ENCODE measurements at places on chromosomes 1 and 21.

DNA sequence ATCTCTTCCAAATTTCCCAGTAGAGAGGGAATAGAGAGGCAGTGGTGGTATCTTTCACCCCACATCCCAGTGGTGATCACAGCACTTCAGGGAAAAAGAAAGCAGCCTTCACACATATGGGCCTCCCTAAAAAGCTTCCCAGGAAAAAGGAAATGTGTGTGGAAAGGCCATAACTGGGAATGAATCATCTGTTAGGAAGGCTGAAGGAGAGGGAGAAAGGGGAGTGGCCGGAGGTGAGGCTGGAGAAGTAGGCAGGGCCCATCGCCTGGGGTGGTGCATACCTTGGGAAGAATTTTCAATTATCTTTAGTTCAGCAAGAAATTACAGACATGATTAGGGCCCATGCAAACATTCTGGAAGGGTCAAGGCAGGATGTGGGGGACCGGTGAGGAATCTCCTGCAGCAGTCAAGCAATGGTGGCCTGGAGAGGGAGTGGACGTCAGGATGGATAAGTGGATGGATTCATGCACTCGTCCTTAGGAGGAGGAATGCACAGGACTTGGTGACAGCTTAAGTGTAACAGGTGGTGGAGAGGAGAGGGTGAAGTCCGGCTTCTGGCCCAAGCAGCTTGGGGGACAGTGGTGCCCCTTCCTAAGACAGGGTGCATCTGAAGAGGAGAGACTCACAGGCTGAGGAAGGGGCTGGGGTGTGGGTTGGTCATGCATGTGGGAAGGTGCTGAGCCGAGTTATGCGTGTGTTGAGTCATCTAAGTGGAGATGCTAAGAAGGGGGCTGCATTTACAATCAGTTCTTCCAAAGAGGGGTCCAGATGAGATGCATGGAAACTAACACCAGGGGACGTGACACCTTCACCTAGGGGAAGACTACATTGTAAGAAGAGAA is 17.9 kb downstream of the HIVEP3 start:
- no peak for DNase-seq

DNA sequence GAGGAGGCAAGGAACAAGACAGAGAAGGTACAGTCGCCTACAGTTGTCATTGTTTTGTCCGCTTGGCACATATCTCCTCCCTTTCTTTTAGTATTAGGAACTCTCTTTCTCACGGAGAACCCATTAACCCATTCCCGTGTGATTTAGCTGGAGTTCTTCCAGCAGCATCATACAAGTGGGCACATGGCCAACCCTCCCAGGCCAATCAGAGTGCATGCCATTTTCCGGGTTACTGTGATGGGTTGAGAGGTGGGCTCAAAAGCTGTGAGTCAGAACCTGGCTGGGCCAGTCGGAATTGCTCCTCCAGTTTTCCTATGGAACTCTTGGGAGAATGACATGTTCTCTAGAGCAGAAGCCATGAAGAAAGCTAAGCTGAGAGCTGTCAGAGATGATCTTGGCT is 83.1 kb upstream of the SOD1 start:
- DNase-seq: no peak

- no peak for DNase-seq
Measured at GRCh38 chr1:23403038-23403336, 21.6 kb downstream of the TCEA3 start.

DNA sequence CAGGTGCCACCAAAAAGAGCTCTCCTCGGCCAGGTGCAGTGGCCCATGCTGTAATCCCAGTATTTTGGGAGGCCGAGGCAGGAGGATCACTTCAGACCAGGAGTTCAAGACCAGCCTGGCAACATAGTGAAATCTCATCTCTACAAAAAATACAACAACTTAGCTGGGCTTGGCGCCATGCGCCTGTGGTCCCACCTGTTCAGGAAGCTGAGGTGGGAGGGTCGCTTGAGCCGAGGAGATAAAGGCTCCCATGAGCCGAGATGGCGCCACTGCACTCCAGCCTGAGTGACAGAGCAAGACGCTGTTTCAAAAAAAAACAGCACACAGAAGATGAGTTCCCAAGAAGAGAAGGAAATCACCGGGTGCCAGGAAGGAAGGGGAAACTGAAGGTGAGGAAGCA is 67.0 kb downstream of the CHD5 start:
- DNase-seq: no peak

DNA sequence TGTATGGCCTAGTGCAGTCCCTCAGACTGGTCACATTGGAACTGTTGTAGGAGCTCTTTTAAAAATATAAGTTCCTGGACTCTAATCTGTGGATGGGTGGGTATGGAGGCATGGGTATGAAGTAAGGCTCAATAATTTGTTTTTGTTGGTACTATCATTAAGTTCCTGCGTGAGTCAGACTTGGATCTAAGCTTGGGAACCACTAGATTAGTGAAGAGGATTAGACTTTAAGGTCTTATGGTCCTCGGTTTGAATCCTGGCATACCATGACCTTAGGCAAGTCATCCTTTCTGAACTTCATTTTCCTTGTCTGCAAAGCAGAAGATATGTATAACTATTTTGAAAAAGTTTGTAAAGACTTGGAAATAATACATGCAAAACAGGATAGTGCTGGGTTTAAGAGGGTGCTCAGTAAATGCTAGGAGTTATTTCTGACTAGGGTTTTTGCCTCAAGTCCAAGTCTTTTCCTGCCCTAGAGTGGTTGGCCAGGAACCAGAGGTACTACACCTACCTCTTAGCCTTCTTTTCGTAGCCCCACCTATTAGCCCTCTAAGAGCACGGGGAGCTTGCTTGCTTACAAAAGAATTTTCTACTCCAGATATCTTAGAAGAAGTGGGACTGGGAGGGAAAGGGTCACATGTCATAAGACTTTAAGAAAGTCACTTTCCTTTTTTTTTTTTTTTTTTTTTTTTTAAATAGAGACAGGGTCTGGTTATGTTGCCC is 38.6 kb upstream of the METTL18 start:
- DNase-seq: no peak

DNA sequence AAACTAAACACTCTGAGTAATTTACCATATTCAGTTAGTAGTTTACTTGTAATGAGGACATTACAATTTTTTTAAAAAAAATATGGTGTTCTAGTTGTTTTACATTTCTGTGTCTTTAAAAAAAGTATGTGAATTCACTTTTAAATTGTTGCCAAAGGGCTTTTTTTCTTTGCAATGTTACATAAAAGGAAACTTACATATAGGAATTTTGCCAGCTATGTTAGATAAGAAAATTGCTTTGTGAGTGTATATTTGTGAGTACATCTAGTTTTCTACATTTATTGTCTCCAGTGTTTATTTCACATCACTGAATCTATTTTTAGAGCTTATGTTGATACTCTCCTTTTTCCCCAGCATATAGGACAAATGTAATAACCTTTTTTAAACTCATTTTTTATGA is 206.8 kb downstream of the GPR52 start:
- no peak for DNase-seq

Data from activated CD8-positive, alpha-beta memory T cell treated with anti-CD3 and anti-CD28 coated beads for 24 hours (primary cell).